ENCODE measurements at places on chromosomes 11 and 22. TPM values are rescaled to one million over a fixed set of nuclear protein-coding genes. Genes with fewer than 3 reads are reported as not detected.
A peak's percentile ranks its signal among the peaks of the same experiment; 100 is the strongest.

GRCh38 chr11:79236541-79236971 lies 204.3 kb downstream of the TENM4 start:
- H3K27me3 ChIP-seq = no peaks in the 10 kb centered on the region
- no peak for DNase-seq
- H3K36me3 ChIP-seq = no peaks in the 10 kb centered on the region
- H3K27ac ChIP-seq = no peak overlapping the region

- no peak overlapping the region for H3K27ac ChIP-seq
- no peaks in the 10 kb centered on the region for H3K36me3 ChIP-seq
- no peak overlapping the region for H3K4me3 ChIP-seq
- no peaks in the 10 kb centered on the region for H3K4me1 ChIP-seq
- DNase-seq = no peak
- peaks cover 28% of the 10 kb centered on the region for H3K27me3 ChIP-seq
Measured at GRCh38 chr22:37326726-37327125, 44.4 kb downstream of the CYTH4 start.

- H3K4me3 ChIP-seq = peak overlapping the region; percentile 31
- H3K4me1 ChIP-seq = no peaks in the 10 kb centered on the region
- H3K27ac ChIP-seq = no peak overlapping the region
- DNase-seq = no peak
- H3K36me3 ChIP-seq = no peaks in the 10 kb centered on the region
- peaks cover 8% of the 10 kb centered on the region for H3K27me3 ChIP-seq
Measured at GRCh38 chr22:37243402-37244113, 511 bp downstream of the RAC2 start.

GRCh38 chr11:62108971-62109404 lies 14.8 kb upstream of the INCENP start:
- H3K4me1 ChIP-seq = peaks cover 41% of the 10 kb centered on the region
- no peaks in the 10 kb centered on the region for H3K27me3 ChIP-seq
- no peak for DNase-seq
- no peak overlapping the region for H3K4me3 ChIP-seq
- no peaks in the 10 kb centered on the region for H3K36me3 ChIP-seq

DNA sequence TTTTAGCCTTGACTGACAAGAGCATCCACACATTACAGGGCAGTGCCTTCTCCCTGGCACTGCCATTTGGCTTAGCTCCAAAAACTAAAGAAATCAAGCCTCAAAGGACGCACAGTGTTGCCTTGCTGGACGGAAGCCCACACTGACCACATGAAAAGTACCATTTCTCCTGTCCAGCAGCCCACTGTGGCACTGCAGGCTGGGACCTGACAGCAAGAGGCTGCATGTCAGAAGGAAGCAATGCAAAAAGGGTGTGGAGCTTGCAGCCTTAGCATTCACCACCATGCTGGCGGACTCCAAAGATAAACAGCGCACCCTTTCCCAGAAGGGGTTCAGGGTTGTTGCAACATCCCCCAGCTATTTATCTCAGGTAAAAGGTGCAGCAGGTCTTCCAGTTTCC lies 109.3 kb upstream of the BMAL1 start:
- no peak overlapping the region for H3K27ac ChIP-seq
- no peak overlapping the region for H3K4me3 ChIP-seq
- H3K36me3 ChIP-seq = no peaks in the 10 kb centered on the region
- H3K4me1 ChIP-seq = no peaks in the 10 kb centered on the region
- DNase-seq = peak; percentile 37

DNA sequence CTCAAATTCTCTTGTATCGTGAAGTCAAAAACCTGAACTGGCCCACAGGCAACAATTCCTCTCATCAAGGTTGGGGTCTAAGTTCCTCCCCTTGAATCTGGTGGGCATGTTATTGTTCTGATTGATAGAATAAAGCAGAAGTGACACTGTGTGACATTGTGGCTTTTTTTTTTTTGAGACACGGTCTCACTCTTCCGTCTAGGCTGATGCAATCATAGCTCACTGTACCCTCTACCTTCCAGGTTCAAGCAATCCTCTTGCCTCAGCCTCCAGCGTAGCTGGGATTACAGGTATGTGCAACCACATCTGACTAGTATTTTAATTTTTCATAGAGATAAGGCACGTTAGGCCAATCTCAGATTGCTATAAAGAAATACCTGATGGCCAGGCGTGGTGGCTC lies 8.9 kb upstream of the PELI3 start:
- no peaks in the 10 kb centered on the region for H3K36me3 ChIP-seq
- H3K4me3 ChIP-seq = no peak overlapping the region
- no peak overlapping the region for H3K27ac ChIP-seq
- no peaks in the 10 kb centered on the region for H3K4me1 ChIP-seq
- DNase-seq = no peak

DNA sequence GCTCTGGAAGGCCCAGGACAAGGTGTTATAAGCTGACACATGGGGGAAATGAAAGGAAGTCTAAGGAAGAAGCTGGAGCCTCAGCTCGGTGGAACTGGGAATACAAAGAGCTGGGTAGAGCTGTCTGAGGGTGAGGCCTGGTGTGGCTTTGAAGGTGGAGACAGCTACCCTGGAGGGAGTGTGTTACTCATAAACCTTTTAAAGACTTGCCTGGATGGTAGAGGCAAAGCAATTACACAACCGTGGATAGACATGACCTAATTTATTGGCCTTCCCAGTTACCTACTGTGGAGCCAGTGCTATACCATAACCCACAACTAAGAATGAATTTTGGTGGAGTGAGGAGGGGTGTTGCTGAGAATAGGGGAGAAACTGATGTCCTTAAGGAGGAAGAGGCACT lies 22.6 kb downstream of the EXPH5 start:
- no peak for DNase-seq
- no peaks in the 10 kb centered on the region for H3K4me1 ChIP-seq
- no peak overlapping the region for H3K4me3 ChIP-seq
- no peaks in the 10 kb centered on the region for H3K27me3 ChIP-seq
- no peak overlapping the region for H3K27ac ChIP-seq

- H3K36me3 ChIP-seq = no peaks in the 10 kb centered on the region
- peak overlapping the region; percentile 71 for H3K4me3 ChIP-seq
- DNase-seq = no peak
- peak overlapping the region; percentile 91 for H3K27ac ChIP-seq
- no peaks in the 10 kb centered on the region for H3K27me3 ChIP-seq
Measured at GRCh38 chr11:77410076-77410827, 63.6 kb downstream of the PAK1 start.

GRCh38 chr11:112579282-112579681 lies 318.6 kb upstream of the PLET1 start:
- H3K36me3 ChIP-seq = no peaks in the 10 kb centered on the region
- H3K4me3 ChIP-seq = no peak overlapping the region
- H3K27me3 ChIP-seq = no peaks in the 10 kb centered on the region
- no peak overlapping the region for H3K27ac ChIP-seq
- H3K4me1 ChIP-seq = peaks cover 30% of the 10 kb centered on the region

- H3K27ac ChIP-seq = no peak overlapping the region
- H3K36me3 ChIP-seq = no peaks in the 10 kb centered on the region
- no peaks in the 10 kb centered on the region for H3K4me1 ChIP-seq
- H3K4me3 ChIP-seq = no peak overlapping the region
- H3K27me3 ChIP-seq = no peaks in the 10 kb centered on the region
Measured at GRCh38 chr22:43946384-43946667, 8.9 kb upstream of the SAMM50 start.

- H3K4me1 ChIP-seq = peaks cover 26% of the 10 kb centered on the region
- H3K27ac ChIP-seq = peak overlapping the region; percentile 98
- H3K27me3 ChIP-seq = no peaks in the 10 kb centered on the region
- peak; percentile 94 for DNase-seq
- no peaks in the 10 kb centered on the region for H3K36me3 ChIP-seq
- peak overlapping the region; percentile 87 for H3K4me3 ChIP-seq
Measured at GRCh38 chr11:95068549-95068948, 1.8 kb downstream of the SRSF8 start.

- no peak overlapping the region for H3K27ac ChIP-seq
- H3K27me3 ChIP-seq = peaks cover 13% of the 10 kb centered on the region
- H3K4me1 ChIP-seq = no peaks in the 10 kb centered on the region
- H3K4me3 ChIP-seq = no peak overlapping the region
- no peaks in the 10 kb centered on the region for H3K36me3 ChIP-seq
Measured at GRCh38 chr22:16968218-16968595, 39.8 kb downstream of the GAB4 start.

Gene KCNJ1
- not detected for total RNA-seq

Gene SCGB2A2
- total RNA-seq = not detected

Gene ANKRD49
- total RNA-seq = 16.2 TPM

Gene MYBPC3
- not detected for total RNA-seq

Measured in esophagus muscularis mucosa (tissue), 4 donors.